ENCODE measurements at places on chromosomes 1 and 21. TPM values are rescaled to one million over a fixed set of nuclear protein-coding genes. Genes with fewer than 3 reads are reported as not detected.

ZNF684 gene
- total RNA-seq: 4.7 TPM

GRCh38 chr1:40664791-40665190 lies 691 bp downstream of the RIMS3 start:
- DNase-seq: no peak

PHTF1 gene
- 17.2 TPM for total RNA-seq

C1orf141 gene
- total RNA-seq: not detected

FCMR gene
- 45.5 TPM for total RNA-seq

PPIAL4G gene
- not detected for total RNA-seq

GRCh38 chr1:7960867-7961215 lies 670 bp upstream of the PARK7 start:
- DNase-seq: no peak

NPPA gene
- total RNA-seq: not detected

DNA sequence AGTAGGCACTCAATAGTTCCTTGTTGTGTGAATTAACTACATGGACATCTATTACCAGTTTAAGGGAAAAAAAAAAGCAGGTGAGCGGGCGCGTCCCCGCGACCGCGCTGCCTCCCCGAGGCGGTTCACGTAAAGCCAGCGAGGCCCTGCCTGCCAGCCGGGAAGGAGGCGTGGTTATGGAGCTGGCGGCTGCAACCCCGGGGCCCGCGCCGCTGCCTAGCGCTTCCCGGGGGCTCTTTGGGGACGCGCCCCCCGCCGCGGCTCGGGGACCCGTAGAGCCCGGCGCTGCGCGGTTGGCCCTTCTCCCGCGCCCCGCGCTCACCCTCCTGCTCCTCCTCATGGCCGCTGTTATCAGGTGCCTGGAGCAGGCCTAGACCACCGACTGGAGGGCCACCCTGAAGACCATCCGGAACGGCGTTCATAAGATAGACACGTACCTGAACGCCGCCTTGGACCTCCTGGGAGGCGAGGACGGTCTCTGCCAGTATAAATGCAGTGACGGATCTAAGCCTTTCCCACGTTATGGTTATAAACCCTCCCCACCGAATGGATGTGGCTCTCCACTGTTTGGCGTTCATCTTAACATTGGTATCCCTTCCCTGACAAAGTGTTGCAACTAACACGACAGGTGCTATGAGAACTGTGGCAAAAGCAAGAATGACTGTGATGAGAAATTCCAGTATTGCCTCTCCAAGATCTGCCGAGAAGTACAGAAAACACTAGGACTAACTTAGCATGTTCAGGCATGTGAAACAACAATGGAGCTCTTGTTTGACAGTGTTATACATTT lies 2.6 kb upstream of the CC2D1B start:
- DNase-seq: peak; percentile 74

GRCh38 chr1:26020941-26021646 lies 481 bp upstream of the EXTL1 start:
- DNase-seq: no peak

GRCh38 chr1:25689686-25690381 lies 73.2 kb downstream of the MAN1C1 start:
- no peak for DNase-seq

- no peak for DNase-seq
Observed at GRCh38 chr1:14435368-14436023, 163.0 kb upstream of the KAZN start.

SLC9A1 gene
- 22.4 TPM for total RNA-seq

LDLRAD2 gene
- 0.19 TPM for total RNA-seq

DNA sequence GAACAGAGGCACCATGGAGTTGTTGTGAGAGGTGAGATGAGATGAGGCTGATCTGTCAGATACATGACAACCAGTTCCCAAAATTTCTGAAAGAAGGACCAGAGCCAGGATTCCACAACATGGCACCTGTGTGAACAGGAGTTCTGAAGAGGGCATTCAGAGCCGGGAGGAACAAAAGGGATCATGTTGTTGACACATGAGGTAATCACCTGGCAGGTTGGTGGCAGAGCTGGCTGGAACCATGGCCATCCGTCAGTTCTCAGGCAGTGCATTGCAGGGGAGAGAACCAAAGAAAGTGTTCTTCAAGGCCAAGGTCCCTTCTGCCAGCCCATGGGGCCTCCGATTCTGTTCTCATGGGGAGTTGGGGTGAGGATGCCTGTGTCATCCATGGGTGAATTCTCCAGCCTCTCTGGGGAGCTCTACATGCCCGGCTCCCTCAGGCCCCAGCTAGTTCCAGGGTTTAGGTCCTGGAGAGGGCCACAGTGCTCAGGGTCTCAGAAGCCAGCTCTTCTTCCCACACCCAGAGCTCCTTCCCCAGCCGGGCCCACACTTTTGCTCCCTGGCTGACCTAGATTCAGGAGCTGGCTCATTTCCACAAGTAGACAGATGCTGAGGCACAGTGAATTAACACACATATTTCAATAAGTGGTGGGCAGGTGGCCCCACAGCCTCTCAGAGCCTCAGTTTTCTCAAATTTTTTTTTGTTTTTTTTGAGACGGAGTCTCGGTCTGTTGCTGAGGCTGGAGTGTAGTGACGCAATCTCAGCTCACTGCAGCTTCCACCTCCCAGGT lies 49.1 kb upstream of the CTPS1 start:
- DNase-seq: no peak

DNA sequence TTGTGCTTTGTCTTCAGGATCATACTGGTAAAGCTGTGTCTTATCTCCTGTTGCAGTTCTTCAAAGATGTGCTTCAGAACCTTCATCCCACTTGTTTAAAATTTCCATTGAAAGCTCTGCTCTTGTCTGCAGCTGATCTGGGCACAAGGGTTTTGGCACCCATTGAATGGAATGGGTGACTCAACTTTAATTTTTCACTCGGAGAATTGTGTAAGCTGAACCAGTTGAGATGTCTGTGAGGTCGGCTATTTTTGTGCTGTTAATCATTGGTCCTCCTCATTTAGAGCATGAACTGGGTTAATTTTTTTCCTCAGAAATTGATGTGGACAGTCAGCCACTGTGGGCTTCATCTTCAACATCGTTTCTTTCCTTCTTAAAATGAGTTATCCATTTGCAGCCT lies 252.1 kb downstream of the TM2D1 start:
- no peak for DNase-seq

GRCh38 chr1:119686661-119687060 lies 25.1 kb upstream of the PHGDH start:
- no peak for DNase-seq

CCDC28B gene
- 29.0 TPM for total RNA-seq

- no peak for DNase-seq
Observed at GRCh38 chr1:47415728-47416318, at the start of gene FOXE3. Gene FOXE3, plus strand, starts transcription at chr1:47416285. Its CDS starts 31 bp downstream, at chr1:47416316.

TMEM54 gene
- 1.4 TPM for total RNA-seq

DNA sequence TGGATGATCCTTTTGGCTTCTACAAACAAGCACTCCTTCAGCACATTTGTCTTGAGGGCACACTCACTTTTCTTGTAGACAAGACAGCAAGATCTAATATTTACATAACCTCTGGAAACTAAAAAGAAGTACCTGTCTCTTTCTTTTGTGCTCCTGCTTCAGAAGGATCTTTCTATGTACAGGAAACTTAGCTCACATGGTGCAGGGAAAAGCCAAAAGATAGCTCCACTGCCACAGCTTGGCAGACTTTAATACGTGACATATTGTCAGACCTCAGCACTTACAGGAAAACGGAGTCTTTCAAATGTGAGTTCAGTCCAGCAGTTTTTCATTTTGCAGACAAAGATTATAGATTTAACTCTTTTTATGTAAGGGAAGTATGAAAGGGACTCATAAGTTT lies 225.5 kb upstream of the SAMSN1 start:
- DNase-seq: no peak

FCER1A gene
- not detected for total RNA-seq

- DNase-seq: no peak
Observed at GRCh38 chr21:29511096-29511495, 212.4 kb downstream of the BACH1 start.

DNA sequence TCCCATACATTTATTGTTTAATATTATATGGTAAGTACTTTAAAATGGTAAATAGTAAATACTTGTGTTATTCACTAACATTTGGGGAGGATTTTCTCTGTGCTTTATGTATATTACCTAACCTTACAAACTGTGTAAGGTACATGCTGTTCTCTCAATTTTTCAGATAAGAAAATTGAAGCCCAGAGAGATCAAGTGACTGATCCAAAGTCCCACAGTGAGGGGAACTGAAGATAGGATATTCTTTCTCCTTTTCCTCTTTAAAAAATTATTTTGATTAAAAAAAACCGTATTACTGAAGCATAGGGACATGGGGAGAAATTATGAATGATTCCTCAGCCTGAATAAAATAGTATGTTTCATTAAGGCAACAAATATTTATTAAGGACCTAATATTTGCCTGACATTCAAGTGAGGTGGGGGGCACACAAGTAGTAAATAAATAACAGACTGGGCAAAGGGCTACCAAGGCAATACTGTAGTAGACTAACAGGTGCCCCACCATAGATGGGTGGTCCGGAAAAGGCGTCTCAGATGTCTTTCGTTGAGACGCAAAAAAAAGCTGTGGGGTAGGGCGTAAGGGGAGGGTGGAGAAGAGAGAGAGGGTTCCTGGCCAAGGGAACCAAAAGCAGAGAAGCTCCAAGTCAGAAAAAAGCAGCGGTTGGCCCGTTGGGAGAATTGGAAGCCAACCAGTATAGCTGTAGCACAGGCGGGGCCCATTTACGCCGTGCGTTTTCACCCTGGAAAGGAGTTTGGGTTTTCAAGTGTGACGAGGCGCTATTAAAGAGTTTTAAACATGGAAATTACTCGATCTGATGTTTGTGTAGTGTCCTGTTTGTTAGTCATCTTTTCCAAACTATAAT lies 944 bp upstream of the AGO3 start:
- DNase-seq: peak; percentile 44

- DNase-seq: no peak
Observed at GRCh38 chr1:243293941-243294722, 38.3 kb downstream of the SDCCAG8 start.

DNA sequence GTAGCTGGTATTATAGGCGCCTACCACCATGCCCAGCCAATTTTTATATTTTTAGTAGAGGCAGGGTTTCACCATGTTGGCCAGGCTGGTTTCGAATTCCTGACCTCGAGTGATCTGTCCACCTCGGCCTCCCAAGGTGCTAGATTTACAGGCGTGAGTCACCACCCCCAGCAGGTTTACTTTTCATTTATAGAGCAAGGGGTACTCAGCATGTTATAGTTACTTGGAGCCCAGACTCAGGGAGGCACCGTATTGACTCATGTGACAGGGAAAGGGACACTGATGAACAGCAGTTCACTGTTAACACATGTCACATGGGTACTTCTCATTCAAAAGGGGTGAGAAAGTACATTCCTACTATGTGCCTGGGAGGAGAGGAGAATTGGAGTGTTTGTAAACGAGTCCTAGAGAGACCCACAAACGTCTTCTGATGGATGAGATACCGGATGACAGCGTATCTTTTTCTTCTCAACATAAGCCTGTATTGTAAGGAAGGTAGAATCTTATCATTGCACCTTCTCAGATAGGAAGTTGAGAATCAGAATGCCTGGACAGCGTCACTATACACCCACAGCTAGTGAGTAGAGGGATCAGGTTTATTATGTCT lies 510.0 kb downstream of the USP25 start:
- no peak for DNase-seq

DNA sequence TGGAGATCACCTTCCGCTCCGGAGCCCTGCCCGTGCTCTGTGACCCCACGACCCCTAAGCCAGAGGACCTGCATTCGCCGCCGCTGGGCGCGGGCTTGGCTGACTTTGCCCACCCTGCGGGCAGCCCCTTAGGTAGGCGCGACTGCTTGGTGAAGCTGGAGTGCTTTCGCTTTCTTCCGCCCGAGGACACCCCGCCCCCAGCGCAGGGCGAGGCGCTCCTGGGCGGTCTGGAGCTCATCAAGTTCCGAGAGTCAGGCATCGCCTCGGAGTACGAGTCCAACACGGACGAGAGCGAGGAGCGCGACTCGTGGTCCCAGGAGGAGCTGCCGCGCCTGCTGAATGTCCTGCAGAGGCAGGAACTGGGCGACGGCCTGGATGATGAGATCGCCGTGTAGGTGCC lies 9.6 kb downstream of the SPATA46 start:
- DNase-seq: no peak

DNA sequence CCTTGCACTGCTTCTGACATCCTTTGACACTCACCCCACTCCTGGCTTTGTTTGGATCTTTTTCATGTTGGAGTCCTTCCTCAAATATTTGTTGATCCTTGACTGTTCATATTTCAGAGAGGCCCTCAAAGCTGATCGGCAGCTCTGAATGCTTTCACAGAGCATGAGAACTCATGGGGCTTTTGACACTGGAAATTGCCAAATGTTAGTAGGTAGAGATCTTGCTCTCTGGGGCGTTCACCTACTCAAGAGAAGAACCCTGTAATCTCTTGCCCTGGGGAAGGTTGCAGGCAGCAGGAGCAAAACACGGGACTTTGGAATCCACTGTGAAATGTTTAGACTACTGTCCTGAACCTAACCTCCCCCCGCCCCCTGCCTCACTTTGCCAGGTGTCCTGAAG lies 67.4 kb upstream of the STUM start:
- DNase-seq: no peak

DNA sequence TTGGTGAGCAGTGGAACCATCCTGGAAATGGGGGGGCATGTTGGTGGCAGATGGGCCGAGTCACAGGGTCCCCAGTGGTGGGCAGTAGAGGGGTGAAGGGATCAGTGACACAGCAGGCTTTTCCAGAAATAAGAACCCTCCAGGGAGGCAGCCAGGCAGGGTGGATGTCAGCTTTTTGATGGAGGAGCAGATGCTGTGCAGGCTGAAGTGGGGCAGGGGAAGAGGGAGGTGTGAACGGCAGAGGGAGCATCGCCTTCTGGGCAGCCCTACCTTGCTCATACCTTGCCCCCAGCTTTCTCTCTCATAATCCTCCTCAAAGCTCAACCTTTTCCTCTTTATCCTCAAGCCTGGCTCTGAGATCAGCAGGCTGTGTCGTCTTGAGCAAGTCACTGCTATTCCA lies 131.8 kb upstream of the IPO9 start:
- no peak for DNase-seq

RCAN3 gene
- total RNA-seq: 67.7 TPM

DNA sequence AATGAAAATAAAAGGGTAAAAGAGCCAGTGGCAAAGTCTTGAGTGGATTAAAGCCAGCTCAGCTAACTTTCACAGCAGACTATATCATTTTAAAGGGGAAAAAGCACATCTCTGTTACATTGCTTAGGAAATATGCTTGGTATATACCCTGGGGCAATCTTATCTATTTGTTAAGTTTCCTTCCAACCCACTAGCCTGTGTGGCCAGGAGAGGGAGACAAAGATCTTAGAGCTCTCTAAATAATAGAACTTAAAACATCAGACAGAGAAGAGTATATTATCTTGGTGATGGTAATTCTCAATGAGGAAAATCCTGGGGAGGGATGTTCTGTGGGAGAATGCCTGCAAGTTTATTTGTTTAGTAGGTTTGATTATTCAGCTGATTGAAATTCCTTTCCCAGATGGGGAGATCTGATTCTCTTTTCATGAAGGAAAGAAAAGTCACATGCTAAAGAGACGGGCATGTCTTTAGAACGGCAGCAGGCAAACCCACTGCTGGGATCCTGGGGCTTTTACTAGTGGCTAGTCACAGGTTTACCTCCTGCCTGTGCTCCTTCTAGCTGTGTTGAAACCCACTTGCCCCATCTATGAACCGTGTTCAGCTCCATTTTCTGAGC lies 3.6 kb downstream of the KCNE2 start:
- no peak for DNase-seq
